Karpas-422 (cell line): ENCODE measurements at places on chromosomes 2 and 18. TPM values are rescaled to one million over a fixed set of nuclear protein-coding genes. Genes with fewer than 3 reads are reported as not detected.
A peak's percentile ranks its signal among the peaks of the same experiment; 100 is the strongest.

- peak; percentile 45 for DNase-seq
These were observed 414.3 kb downstream of the ZNF804A start for GRCh38 chr2:185012643-185013042.

DNA sequence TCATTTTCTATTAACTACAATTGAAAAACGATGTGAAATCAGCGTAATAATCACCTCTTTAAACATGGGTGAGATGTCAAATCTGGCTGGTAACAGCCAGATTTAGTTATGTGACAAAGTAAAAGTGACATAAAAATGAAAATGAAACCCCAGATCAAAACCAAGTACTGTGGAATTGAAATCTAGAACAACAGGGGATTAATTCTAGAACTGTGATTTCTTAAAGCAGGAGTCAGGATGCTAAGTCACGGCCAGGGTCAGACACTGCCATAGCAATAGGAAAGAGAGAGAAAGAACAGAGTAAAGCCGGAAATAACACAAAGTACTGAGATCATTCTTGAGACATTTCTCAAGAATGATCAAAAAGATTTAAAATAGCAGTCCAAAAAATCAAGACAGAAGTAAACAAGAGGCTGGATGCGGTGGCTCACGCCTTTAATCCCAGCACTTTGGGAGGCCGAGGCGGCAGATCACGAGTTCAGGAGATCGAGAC, 1183.7 kb upstream of the NXPH2 start:
- no peak for DNase-seq

Gene NEUROD1
- total RNA-seq, result not detected in 2 replicates

DNA sequence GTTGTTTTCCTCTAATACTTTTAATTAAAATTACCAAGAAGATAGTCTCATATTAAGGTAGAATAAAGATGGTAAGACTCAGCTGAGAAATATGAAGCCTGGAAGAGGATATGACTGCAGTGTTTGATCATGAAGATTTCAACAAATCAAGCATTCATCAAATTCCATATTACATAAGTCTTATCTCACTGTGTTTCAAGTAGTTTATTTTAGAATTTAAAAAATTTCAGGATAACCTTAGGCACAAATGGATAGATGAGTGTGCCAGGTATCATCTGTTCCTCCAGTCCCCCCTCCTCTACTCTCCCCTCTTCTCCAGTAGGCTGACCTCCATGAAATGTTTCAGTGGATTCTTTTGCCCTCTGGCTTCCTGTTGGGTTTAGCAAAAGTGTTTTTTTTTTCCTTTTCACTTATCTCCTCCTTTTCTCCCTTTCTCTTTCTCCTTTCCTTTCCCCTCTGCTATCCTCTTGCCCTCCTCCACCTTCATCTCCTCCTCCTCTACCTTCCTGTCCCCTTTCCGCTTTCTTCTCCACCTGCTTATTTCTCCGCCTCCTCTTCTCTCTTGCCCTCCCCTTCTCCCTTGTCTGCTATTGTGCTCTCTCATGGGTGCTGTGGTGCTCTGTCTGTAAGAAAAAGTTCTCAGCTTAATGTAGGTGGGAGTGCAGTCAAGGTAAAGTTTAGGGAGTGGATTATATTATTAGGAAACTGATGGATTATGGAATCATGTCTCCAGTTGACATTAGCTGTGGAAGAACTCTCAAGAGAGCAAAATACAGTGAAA, 72.8 kb downstream of the ABI2 start:
- DNase-seq, result no peak

GRCh38 chr2:80822999-80823398, 518.4 kb upstream of the LRRTM1 start:
- no peak for DNase-seq

GRCh38 chr2:176133389-176133788, 3.9 kb downstream of the HOXD8 start:
- DNase-seq, result no peak

DNA sequence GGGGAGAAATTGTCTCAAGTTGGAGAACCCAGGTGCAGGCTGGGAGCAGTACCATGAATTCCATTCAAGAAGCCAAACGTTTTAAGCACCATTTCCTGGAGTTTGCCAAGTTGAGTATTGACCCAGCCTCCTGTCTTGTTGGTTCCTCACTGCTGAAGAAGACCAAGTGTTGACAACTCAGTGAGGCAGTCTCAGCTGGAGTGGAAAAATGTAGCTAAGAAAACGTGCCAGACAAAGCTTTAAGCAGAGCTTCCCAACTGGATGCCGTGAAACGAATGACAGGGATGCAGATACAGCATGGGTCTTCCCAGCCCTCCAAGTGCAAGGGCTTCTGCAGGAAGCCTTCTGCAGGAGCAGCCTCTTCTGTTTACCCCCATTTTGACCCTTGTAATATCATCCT, 778 bp upstream of the INPP1 start:
- DNase-seq, result no peak

GRCh38 chr2:222561817-222562645, 93.9 kb downstream of the FARSB start:
- DNase-seq, result peak; percentile 84

- DNase-seq, result no peak
These were observed 142.6 kb upstream of the LGALSL start for GRCh38 chr2:64311191-64311910.

Gene NCOA1
- total RNA-seq, result 4.1 and 5.4 TPM in 2 replicates

DNA sequence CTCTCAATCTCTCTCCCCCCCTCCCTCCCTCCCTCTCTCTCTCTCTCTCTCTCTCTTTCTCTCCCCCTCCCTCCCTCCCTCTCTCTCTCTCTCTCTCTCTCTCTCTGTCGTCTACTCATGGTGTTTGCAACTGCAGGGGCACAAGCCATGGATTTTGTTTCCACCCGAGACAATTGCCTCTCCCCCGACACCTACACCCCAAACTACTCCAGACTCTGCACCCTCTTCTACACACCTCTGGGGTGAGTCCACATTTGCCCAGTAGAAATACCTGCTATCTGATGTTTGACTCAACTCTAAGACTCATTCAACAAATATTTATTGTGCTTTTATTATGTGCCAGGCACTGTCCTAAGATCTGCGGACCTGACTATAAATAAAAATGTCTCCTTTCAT, 93.7 kb downstream of the TMEM17 start:
- DNase-seq, result no peak

Gene MLPH
- total RNA-seq, result not detected in 2 replicates

DNA sequence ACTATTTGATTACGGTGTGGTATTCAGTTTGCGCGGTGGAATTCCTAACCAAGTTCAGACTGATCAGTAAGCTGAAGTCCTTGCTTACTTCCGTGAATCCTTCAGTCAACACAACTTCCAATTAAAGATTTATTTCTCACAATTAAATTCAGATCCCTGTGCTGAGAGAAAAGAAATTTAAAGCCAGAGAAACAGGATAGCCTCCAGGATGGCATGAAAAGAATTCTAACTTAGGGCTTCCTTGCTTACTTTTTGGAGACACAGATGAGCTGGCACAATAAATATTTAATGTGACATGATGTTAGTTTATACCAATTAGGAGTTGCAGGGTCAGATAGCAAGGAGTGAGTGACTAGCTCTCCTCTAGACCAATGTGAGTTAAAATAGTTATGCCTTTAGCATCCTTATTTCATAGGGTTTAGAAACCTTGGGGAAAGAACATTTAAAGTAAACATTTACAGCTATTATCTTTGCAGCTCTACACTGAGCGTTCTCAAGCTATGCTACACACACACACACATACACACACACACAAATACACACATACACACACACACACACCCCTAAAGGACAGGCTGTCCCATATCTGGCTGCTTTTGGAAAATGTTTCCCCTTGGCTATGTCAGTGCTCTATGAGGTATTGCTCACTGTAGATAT, 151.0 kb downstream of the TRIB2 start:
- DNase-seq, result no peak

DNA sequence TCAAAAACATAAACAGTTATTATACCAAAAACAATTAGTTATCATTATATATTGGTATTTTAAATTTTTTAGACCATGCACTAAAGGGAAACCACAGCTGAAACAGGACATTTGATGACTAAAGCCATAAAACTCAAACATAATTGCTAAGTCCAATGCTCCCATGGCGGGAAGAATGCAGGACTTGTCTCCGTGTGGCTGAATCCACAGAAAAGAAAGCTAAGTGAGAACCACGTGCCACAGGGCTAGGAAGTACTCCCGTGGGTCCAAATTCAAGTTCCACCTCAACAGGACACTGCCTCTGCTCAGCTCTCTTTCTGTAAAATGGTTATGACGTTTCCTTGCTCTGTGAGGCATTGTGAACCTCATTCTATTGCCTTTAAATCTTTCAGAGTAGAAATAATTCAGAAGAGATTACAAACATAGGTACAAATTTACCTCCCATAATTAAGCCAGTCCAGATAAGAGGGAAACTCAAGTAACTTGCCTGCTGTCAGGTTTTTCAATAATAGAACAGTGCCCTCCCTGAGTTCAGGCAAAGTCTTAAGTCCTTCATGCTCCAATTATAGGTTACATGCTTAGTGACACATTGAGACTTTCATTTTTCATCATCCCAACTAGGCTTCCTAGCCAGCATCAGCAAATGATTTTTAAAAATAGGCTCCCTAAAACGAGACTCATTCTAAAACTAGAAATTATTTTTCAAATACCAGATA, 36.7 kb downstream of the FTCDNL1 start:
- DNase-seq, result no peak

Gene MEMO1
- total RNA-seq, result 56.8 and 62.9 TPM in 2 replicates

DNA sequence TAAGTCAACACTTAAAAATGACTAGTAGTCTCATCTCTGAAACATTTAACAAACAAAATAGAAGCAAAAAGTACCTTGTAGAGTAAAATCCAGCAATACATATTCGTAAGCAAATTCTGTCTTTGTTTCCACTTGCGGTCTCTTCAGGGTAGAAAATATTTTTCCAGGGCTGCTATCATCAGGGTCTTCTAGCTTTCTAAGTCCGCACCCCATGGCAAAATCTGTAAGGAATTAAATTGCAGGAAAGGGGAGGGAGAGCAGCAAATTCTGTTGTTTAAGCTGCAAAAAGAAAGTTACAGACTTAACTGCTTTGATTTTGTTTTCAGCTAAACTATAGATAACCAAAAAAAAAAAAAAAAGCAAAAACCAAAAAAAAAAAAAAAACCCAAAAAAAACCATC, at the start of gene RFTN2:
Gene RFTN2 (minus strand): TSS at position 342 of the 400 bp plus-strand sequence. CDS start 129 bp downstream, at position 213.
- DNase-seq, result no peak

Gene XIRP2
- not detected in 2 replicates for total RNA-seq

DNA sequence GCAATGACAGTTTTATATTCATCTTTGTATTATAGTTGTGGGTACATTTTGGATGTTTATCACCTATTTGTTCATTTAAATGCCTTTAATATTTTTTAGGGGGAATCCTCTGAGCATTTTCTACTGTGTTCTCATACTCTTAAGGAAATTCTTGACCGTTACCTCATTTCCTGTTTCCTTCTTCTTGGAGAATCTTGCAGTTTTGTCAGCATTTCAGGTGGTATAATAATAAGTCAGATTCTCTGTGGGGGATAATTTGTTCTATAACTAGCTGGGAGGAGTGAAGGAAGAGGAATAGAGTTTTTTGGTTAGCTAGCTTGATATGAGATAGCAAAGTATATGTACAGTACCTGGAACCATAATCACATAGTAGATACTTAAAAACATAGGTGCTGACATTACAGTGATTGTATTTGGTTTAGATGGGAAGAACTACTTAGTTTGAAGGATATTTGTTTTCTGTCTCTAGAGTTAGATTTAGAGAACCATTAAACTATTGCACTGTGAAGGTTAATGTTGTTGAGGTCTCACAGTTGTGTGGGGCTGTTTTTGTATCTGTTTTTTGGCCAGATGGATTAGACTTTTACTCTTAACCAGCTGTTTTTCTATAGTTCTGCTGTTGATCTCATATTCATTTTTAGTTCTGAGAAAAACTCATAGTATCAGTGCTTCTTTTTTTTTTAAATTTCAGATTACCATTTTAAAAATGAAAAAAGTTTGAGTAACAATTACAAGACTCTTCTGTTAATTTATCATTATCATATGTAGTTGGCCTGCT, 14.2 kb downstream of the MTX2 start:
- DNase-seq, result no peak

DNA sequence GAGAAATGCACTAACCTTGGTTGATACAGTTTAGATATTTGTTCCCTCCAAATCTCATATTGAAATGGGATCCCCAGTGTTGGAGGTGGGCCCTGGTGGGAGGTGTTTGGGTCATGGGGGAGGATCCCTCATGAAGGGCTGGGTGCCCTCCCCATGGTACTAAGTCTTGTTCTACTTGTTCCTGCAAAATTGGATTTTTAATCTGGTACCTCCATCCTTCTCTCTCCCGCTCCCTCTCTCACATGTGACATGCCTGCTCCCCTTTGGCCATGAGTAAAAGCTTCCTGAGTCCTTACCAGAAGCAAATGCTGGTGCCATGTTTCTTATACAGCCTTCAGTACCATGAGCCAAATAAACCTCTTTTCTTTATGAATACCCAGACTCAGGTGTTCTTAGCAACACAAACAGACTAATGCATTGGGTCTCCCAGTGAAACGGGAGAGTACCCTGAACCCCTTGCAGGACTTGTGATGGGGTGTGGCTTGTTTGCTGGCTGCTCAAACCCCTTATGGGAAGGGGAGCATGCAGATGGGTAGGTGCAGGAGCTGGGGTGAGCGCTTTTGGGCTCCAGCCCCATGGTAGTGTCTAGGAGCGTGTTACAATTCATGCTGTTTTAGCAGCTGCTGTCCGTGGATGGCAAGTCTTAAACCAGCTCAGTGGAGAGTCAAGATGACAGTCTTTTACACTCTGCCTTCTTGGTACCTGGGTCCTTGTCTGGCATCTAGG, 27.2 kb downstream of the FAHD2B start:
- peak; percentile 38 for DNase-seq

DNA sequence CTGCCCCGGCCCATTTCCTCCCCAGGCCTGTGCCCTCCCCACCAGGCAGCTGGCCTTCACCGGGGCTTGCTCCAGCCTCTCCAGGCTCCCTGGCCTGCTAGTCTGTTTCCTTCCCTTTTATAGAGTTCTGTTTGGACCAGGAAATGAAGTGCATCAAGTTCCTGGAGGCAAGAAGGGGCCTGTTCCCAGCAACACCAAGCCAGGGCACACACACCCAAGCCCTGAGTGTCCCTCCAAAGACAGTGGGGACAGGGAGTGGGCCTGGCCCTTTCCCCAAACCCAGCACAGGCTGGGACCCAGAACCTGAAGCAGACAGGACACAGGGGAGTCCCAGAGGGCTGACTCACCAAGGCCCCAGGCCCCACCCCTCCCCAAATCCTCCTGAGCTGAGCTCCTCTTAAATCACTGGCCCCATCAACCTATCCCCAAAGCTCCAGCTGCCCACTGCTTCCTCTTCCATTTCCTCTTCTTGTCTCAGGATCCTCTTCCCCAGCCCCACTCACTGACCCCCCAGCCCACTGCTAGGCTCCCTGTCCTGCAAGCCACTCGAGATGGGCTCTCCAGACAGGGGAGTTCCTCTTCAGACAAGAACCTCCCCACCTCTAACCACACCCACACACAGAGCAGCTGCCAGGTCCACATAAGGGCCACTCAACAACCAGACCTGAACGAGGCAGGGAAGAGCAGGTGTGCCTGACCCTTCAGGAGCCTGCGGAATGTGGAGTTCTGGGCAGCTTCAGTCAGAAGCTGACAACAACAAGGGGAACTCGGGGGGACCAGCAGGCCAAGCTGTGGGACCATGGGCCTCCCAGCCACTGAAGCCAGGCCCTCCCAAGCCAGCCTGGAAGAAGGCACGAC, 74.2 kb downstream of the TNS1 start:
- DNase-seq, result no peak

- no peak for DNase-seq
These were observed 142.1 kb upstream of the ARL4C start for GRCh38 chr2:234638966-234639365.
